Activated CD8-positive, alpha-beta memory T cell treated with anti-CD3 and anti-CD28 coated beads for 4 hours (primary cell): ENCODE measurements at places on chromosomes 6 and 20.

GRCh38 chr6:43733471-43734293 is 36.3 kb upstream of the VEGFA start:
- peak; percentile 19 for DNase-seq

GRCh38 chr20:63785691-63786131 is 45.4 kb downstream of the ZBTB46 start:
- no peak for DNase-seq

- no peak for DNase-seq
Observed at GRCh38 chr6:97095311-97095850, 170.9 kb downstream of the KLHL32 start.

DNA sequence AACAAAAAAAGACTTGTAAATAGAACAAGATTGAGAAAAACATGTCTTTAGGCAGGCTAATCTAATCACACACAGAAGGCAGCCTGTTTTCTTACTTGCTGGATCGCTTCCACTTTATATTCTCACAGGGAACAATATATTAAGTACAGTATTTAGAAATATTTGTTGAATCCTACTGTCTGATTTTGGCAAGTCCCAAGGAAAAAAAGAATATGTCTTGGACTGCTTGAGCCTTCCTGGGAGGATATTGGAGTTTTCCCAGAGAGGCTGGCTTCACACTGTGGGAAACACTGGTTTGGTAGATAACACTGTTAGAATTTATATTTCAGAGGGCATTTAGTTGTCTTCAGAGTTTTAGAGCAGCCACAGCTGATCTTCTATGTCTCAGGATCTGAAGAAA is 229.7 kb downstream of the PRL start:
- no peak for DNase-seq

GRCh38 chr6:124791156-124791555 is 171.1 kb upstream of the RNF217 start:
- DNase-seq = no peak

GRCh38 chr20:25090492-25091429 is 8.8 kb upstream of the VSX1 start:
- DNase-seq = peak; percentile 19

DNA sequence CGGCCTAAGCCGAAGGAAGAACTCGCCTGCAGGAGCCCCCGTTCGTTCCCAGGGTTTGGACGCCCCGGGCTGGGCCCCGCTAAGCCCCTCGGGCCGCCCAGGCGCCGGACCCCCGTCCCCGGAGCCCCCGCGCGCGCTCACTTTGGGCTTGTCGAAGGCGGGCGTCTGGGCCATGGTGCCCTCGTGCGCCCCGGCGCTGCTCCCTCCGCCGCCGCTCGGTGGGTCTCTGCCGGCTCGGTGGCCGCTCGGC is 140 bp downstream of the ADA start:
- no peak for DNase-seq

- no peak for DNase-seq
Observed at GRCh38 chr6:11221623-11222384, 10.7 kb downstream of the NEDD9 start.

DNA sequence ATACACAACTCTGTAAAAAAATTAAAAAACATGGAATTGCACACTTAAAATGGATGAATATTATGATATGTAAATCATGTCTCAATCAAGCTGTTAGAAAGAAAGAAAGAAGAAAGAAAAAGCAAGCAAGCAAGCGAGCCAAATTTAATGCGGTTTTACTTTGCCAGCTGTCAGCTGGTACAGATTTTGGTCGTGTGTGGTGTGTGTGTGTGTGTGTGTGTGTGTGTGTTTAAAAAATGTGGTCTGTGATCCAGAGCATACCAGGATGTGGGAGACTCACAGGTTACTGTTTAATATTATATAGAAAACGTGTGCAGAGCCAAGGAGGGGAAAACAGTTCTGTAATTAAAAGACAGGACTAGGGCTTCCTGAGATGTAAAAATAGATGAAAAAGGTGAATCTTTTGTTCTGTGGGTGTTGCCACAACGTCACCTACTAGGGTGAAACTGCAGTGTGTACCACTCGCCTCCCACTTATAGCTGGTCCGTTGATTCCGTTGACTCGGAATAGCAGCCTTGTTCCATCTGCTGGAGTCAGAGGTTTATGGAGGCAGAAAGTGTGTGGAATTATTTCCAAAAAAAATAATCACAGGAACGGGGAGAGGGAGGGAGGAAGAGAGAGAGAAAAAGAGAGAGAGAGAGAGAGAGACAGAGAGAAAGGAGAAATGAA is 197.7 kb downstream of the BCAS1 start:
- no peak for DNase-seq

- DNase-seq = no peak
Observed at GRCh38 chr6:109485266-109485935, 2.4 kb upstream of the ZBTB24 start.

- no peak for DNase-seq
Observed at GRCh38 chr6:52027699-52028098, 59.7 kb downstream of the PKHD1 start.

- no peak for DNase-seq
Observed at GRCh38 chr20:44181611-44182010, 5.4 kb downstream of the JPH2 start.

- DNase-seq = no peak
Observed at GRCh38 chr20:62020935-62021701, 44.6 kb downstream of the TAF4 start.

DNA sequence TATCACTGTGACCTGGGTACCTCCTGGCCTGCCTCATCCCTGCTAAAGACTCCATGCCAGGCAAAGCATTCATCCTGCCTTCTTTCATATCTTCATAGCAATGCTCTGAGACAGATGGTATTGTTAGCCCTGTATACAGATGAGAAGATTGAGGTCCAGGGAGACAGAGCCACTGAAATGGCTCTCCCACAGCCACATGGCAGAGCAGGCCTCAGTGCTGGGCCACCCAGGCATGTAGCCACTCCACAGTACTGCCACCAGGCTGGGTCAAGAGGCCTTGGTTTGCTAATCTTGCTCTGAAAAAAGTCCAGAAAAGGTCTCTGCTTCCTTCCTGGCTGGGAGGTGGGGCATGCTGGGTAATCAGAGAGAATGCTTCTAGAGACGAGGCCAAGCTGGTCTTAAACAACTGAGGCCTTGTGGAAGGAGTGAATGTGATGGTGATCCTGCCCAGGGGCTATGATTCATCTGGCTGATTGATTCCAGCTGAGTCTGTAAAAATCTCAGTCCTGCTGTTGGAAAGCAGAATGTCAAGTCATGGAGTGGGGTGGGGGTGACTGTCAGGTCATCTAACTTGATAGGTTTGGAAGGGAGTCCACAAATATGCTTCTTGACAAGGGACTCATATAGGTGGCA is 29.8 kb downstream of the HM13 start:
- no peak for DNase-seq

- DNase-seq = no peak
Observed at GRCh38 chr6:166658115-166658791, 31.2 kb upstream of the RPS6KA2 start.

DNA sequence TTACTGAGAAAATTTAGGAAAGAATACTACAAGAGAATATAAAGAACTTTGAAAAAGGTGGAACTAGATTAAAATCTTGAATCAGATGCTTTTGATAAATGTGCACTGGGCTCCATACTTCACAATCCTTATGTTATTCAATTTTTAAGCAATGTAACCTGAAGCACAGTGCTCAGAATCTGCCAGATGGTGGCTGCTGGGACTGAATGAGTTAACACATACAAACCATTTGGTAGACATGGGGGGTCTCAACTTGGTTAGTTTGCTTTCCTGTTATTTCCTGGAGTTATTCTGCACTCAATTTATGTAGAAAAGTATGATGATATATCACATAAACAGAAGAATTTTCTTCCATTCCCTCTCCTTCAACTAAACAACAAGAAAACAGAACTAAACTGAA is 326.5 kb downstream of the RNGTT start:
- DNase-seq = no peak

GRCh38 chr6:20729086-20729485 is 194.8 kb downstream of the CDKAL1 start:
- no peak for DNase-seq

DNA sequence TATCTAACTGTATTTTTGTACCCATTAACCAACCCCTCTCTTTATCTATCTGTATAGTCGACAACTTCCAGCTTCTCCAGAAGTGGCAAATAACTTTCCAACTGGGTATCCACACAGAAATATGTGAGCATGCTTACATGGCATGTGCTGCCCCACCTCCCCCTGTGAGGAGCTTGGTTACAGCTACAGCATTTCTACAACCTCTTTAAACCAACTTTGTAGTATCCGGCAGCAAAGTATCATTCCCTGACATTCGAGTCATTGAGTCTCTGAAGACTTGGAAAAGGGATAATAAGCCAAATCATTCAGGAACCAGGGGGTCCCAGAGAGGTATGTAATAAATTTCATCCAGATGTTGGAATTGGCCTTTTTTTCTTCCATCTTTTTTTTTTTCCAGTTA is 48.2 kb upstream of the ASIP start:
- DNase-seq = no peak

DNA sequence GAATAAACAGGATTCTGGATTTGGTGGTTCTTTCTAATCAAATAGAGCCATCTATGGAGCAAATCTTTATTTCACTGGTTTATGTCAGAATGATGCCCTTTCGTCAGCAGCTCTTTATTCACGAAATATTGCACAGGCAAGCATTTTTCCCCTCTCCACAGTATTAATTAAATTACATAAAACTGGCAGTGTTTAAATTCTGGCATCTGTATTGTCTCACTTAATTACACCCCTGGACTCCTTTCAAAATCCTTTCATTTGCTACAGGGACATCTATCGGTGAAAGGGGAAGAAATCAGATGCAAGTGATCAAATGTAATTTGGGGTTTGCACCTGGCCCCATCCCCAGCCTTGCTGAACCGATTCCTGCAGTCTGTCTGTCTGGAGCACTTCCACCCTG is 801.9 kb downstream of the QKI start:
- no peak for DNase-seq

DNA sequence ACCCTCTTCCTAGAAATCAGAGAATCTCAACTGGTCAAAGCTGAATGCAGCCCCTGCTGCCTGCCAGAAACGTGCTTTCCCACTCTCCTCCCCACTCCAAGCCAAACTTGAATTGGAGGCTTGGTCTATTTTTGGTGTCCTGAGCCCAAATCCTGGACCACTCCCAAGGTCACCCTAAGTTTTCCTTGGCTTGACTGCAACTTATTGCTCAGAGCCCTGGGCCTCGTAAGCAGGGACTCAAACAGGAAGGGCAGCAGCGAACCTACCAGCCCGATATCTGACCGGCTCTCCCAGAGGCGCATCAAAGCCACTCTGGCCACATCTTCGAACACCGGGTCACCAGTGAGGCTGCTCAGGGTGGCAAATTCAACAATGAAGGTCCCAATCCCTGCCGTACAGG is 12.7 kb downstream of the EDEM2 start:
- DNase-seq = no peak
